GM10248 (cell line): ENCODE measurements at places on chromosomes 6 and 20.

GRCh38 chr6:69771158-69771906 is 25.5 kb downstream of the LMBRD1 start:
- DNase-seq, result no peak

GRCh38 chr6:54874349-54875048 is 27.9 kb downstream of the FAM83B start:
- no peak for DNase-seq

- no peak for DNase-seq
These were observed 49.7 kb downstream of the KLHL31 start for GRCh38 chr6:53615633-53616449.

DNA sequence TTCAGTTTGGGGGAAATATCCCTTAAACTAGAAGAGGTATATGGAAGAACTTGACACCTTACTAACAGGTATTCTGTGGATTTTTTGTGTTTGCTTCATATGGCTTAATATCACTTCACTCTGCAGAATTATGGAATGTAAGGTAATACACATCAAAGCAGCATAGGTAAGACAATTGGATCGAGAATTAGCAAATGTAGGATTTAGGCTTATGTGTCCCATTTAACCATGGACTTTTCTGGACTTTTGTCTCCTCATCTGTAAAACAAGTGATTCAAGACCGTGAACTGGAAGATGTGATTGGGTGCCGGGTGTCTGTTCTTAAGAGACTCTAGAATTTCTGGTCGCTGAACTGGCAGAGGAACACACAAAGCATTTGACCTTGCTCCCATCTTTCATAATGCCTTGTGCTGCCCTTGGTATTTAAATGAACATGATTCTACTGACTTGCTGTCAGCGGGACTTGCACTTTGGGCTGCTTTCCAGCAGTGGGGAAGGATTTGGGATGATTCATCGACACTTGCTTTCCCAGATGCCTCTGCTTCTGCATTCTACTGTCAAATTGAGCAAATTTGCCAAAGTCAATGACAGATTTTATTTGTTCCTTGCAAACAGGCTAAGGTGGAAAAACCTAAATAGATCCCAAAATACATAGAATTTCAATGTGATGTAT is 199.8 kb downstream of the PLCB1 start:
- DNase-seq, result no peak

GRCh38 chr6:133964052-133964451 is 11.0 kb downstream of the TBPL1 start:
- no peak for DNase-seq

GRCh38 chr20:38523697-38524096 is 51.1 kb downstream of the RALGAPB start:
- DNase-seq, result no peak

GRCh38 chr6:85404564-85405174 is 45.2 kb upstream of the NT5E start:
- no peak for DNase-seq

DNA sequence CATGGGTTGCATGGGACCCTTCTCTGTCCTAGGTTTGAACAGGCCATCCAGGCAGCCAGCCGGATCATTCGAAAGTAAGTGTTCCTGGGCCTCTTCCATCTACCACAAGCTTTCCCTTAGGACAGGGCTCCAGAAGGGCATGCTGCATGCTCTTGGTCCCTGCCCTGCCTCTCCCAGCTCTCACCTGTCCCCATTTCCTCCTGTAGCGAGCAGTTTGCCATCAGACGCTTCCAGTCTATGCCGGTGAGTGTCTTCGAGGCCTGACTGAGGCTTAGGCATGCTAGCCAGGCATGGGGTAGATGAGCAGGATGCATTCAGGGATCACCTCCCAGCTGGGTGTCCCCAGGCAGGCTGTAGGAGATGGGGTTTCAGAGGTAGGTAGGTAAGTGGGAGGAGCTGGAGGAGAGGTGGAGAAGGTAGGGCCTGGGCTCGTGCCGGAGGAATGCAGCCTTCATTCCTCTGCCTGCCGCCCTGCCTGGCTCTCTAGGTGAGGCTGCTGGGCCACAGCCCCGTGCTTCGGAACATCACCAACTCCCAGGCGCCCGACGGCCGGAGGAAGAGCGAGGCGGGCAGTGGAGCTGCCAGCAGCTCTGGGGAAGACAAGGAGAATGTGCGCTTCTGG is 4.3 kb downstream of the CDC25B start:
- DNase-seq, result no peak

DNA sequence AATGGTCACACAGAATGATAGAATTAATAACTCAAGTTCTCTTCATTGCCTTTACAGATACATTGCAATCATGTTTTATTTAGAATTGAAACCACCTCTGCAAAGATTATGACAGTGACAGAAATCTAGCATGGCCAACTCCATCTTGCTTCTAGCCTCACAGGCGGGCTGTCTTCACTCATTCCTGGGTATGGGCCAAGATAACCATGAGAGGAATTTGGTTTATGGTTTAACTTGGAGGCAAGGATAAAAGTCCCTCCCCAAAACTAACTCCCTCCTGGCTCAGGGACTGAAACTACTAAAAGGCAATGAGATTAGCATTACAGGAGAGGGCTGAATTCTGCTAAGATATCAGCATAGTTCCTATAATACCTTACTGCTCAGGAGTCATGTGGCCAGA is 95.2 kb upstream of the CST7 start:
- DNase-seq, result no peak

DNA sequence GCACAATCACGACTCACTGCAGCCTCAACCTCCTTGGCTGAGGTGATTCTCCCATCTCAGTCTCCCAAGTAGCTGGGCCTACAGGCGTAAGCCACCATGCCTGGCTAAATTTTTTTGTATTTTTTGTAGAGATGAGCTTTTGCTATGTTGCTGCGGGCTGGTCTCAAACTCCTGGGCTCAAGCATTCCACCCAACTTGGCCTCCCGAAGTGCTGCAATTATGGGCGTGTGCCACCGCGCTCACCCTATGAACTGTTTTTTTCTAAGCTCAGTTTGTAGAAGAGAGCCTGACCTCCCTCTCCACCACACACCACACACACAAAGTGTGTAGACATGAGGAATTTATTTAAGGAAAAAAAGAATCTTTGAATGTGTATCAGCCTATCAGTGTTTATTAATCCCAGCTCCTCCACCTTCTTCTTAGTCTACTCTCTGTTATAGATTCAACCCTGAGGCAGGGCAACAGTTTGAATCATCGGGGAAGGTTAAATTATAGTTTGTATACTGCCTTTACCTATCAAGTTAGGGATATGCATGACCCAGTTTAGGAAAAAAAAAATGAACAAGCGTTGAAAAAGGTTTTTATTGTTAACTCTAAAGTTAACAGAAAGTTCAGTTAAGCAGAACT is 74.1 kb downstream of the PLEKHG1 start:
- DNase-seq, result no peak

- no peak for DNase-seq
These were observed 369.3 kb downstream of the GRIK2 start for GRCh38 chr6:101762851-101763250.

- no peak for DNase-seq
These were observed 199.4 kb downstream of the TFAP2A start for GRCh38 chr6:10215326-10216110.

GRCh38 chr6:106112433-106112832 is 26.3 kb downstream of the PRDM1 start:
- DNase-seq, result no peak
